ENCODE measurements at places on chromosomes 4 and X. TPM values are rescaled to one million over a fixed set of nuclear protein-coding genes. Genes with fewer than 3 reads are reported as not detected.
A peak's percentile ranks its signal among the peaks of the same experiment; 100 is the strongest.

DNA sequence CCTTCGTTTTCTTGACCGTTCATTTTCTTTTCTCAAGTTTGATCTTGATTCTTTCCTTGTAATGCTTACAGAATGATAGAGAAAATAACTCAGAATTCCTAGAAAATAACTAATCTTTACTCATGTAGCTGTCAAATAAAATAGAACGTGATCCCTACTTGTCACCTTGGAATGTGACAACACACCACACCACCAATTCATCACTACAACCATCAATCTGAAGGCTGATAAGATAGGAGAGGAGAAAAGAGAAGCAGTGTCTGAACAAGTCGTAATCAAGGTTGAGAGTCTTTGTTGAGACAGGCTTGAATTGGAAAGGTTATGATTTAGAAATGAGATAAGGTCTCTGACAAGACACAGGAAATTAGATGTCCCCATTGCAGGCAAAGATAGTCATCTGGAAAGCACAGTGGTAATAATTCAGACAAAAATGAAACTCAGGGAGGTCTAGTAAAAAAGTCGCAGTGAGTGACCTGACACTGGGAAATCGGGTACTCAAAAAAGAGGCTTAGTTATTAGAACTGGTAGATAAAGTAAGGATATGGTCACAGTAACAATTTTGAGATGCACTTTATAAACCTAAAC, 456.2 kb downstream of the FAT4 start:
- H3K4me1 ChIP-seq, result no peaks in the 10 kb centered on the region
- H3K36me3 ChIP-seq, result no peaks in the 10 kb centered on the region
- no peak for DNase-seq

GRCh38 chrX:148310426-148311165, 189.8 kb upstream of the AFF2 start:
- H3K36me3 ChIP-seq, result no peaks in the 10 kb centered on the region
- peak; percentile 30 for DNase-seq
- no peak overlapping the region for H3K27ac ChIP-seq

GRCh38 chrX:63702556-63702955, 82.5 kb downstream of the ARHGEF9 start:
- no peaks in the 10 kb centered on the region for H3K4me1 ChIP-seq
- H3K27ac ChIP-seq, result no peak overlapping the region
- H3K36me3 ChIP-seq, result peaks cover 40% of the 10 kb centered on the region
- DNase-seq, result no peak

Gene PDZD11
- 58.3 TPM for polyA plus RNA-seq

Gene WAS
- 6.2 TPM for polyA plus RNA-seq
